ENCODE measurements at places on chromosomes 1 and 21.

DNA sequence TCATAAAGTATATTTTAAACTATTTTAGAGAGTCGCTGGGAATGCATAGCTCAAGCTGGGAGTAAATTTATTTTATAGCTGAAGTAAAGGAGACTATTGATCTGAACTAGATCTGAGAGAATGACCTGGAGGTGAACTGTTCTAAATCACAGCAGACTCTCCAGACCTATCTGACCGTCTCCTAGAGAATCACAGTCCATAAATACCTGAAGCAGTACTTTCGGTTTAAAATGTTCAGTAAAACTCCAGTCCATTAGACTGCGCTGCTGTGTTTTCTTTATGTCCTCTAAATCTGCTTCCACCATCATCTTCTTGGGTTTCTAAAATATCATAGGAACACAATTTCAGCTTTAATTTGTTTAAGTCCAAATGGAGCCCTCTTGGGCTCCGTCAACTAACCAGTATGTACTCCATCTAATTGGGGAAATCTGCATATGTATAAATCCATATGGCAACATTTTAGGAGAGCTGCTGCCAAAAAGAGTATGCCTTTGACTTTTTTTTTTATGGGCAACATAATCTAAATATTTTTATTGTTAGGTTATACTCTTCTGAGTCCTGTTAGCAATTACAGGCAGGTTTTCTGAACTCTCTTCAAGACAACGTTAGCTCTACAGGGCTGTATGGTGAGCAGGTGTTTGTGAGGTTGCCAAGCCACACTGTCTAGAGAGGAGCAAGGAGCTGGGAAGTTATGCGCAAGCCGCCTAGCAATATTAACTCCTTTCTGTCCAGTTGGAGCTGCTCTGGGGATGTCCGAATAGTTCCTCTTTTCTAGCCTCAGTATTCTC is 111.2 kb downstream of the SPAG17 start:
- peak; percentile 14 for DNase-seq

DNA sequence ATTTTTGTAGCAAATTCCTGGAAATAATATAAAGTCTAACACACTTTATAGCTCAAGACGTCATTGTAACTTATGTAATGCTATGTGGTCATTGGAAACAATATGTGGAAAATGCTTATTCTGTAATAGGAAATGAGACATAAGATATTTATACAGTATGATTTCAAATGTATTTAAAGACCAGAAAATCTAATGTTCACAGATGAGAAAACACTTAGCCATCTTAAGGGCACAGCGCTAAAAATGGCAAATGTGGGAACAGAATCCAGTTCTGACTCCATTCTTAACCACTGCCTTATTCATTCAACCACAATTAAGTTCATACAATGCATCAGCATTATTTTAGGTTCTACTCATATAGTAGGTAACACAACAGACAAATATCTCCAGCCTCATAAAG is 12.5 kb downstream of the CSDE1 start:
- no peak for DNase-seq

GRCh38 chr1:221527302-221527701 is 214.6 kb downstream of the DUSP10 start:
- no peak for DNase-seq

DNA sequence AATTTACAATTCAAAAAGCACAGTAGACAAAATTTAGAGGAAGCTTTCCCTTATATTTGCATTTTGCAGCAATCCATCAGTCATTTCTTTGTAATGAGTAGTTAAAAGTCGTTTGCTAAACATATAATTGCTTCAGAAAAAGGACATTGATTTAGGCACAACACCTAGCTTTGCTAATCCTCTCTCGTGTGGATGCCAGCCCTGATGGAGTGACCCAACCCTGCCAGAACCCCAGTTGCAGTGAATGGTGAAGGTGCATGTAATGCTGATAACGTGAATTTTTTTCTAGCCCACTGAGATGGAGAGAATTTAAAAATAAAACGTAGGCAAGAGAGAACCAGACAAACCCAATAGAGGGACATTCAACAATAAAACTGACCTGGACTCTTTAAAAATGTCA is 263.4 kb downstream of the GRIK1 start:
- DNase-seq, result no peak

GRCh38 chr1:241163363-241163762 is 193.6 kb downstream of the RGS7 start:
- no peak for DNase-seq

- DNase-seq, result peak; percentile 13
Observed at GRCh38 chr1:25873120-25873519, 2.4 kb downstream of the PAQR7 start.

- DNase-seq, result no peak
Observed at GRCh38 chr1:118217141-118217838, 32.3 kb upstream of the SPAG17 start.

- DNase-seq, result no peak
Observed at GRCh38 chr1:21946836-21947587, 9.9 kb upstream of the HSPG2 start.

GRCh38 chr1:55747408-55747841 is 532.3 kb upstream of the USP24 start:
- no peak for DNase-seq

DNA sequence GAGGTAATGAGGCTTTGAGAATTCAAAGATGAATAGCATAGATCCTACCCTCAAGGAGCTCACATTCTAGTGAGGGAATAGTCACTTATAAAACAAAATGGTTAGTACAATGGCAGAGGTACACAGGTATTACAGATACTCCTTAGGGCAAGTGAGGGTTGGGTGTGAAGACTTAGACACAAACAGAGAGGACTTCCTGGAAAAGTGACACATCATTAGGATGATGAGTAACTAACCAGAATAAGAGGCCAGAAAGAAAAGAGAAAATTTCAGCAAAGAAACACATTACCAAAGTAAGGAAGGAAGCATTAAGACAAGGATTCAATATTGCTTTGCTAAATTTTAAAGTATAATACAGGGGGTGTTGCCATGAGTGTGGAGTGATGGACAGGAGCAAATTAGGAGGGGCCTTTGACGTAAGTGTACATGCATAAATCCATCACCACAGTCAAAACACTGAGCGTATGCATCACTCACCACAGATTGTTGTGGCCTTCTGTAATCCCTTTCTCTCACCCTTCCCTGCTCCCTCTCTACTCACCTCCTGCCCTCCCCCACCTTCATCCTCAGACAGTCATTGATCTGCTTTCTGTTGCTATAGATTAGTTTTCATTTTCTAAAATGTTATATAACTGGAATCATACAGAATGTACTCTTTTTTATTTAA is 7.9 kb downstream of the CD53 start:
- DNase-seq, result peak; percentile 5

DNA sequence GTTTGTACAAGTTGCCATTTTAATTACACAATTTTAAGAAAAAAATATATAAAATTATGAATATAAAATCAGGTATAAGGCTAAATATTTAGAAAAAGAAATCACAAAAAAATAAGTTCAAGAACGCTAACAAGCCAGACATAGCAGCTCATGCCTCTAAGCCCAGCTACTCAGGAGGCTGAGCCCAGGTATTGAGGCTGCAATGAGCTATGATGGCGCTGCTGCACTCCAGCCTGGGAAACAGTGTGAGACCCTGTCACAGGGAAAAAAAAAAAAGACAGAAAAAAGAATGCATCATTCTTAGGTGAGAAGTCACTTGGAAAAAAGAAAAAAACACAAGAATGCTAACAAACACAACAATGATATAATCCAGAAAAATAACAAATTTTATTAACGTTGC is 112.3 kb upstream of the PRDX6 start:
- no peak for DNase-seq

- no peak for DNase-seq
Observed at GRCh38 chr1:57633881-57634280, 210.0 kb upstream of the DAB1 start.

DNA sequence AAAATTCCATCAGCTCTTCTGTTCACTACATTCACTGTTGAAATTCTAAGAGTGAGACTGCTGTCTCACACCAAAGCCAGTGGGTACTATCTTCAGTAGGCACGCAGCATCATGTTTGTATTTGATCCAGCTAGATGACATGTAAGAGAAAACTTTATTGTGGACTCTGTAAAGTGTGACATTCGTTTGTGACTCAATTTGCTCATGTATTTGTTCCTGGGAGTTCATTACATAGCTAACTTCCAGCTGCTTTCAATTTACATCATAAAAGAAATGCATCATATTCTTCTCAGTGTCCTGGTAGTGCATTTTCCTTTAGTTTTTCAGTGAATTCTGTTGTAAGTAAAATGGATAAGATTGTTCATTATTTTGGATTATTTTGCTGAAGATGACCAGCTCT is 31.4 kb downstream of the CTH start:
- DNase-seq, result no peak

DNA sequence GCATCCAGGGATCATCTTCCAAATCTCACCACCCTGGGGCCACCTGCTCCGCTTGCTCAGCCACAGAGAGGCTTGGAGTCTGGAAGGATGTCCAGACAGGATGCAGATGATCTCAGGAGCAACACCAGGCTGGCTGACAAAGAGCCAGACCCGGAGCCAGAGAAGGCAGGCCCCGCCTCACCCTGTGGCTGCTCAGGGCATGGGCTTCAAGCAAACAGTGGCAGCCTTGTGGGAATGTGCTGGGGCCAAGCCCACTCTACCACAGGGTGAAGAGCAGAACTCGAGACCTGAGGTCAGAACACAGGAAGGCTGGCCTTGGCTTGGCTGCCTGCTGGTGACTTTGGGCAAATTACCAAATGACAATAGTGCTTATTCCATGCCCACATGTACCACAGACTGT is 45.5 kb downstream of the MRPL37 start:
- DNase-seq, result no peak
